ENCODE measurements at places on chromosomes 11 and 22. TPM values are rescaled to one million over a fixed set of nuclear protein-coding genes. Genes with fewer than 3 reads are reported as not detected.

C22orf23 gene
- total RNA-seq, result not detected

DNA sequence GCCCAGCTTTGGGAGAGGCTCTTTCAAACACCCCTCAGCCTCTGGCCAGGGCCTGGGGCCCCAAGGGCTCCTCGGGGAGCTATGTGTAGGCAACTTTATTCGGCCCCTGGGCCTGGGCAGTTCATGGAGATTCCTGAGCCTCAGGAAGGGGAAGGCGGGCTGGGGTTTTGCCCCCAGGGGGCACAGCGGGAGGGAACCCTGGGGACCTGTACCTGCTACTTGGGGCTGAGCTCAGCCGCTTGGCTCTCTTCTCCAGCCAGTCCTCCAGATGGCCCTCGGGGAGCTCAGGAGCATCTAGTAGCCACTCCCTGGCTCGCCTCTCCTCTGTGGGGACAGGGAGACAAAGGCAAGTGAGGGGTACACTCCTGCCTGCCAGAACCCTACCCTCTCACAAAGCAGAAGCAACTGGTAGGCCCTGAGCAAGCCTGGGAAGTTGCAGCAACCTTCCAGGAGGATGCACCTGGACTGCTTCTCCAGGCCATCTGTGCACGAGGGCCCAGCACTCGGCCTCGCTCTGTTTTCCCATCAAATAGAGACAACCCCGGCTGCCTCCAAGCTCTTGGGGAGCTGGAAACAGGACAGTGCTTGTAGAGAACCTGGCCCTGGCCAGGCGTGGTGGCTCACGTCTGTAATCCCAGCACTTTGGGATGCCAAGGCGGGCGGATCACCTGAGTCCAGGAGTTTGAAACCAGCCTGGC is 18.5 kb downstream of the CABP7 start:
- no peak for DNase-seq

- DNase-seq, result no peak
These were observed 24.1 kb downstream of the MRGPRD start for GRCh38 chr11:68956547-68957254.

GRCh38 chr11:62954478-62954877 is 30.3 kb downstream of the SLC22A6 start:
- no peak for DNase-seq

GRCh38 chr11:68870470-68870869 is 28.8 kb upstream of the CPT1A start:
- DNase-seq, result no peak

KDM4E gene
- not detected for total RNA-seq

MISFA gene
- total RNA-seq, result not detected

- no peak for DNase-seq
These were observed 34.0 kb downstream of the BMAL1 start for GRCh38 chr11:13311570-13311969.

DNA sequence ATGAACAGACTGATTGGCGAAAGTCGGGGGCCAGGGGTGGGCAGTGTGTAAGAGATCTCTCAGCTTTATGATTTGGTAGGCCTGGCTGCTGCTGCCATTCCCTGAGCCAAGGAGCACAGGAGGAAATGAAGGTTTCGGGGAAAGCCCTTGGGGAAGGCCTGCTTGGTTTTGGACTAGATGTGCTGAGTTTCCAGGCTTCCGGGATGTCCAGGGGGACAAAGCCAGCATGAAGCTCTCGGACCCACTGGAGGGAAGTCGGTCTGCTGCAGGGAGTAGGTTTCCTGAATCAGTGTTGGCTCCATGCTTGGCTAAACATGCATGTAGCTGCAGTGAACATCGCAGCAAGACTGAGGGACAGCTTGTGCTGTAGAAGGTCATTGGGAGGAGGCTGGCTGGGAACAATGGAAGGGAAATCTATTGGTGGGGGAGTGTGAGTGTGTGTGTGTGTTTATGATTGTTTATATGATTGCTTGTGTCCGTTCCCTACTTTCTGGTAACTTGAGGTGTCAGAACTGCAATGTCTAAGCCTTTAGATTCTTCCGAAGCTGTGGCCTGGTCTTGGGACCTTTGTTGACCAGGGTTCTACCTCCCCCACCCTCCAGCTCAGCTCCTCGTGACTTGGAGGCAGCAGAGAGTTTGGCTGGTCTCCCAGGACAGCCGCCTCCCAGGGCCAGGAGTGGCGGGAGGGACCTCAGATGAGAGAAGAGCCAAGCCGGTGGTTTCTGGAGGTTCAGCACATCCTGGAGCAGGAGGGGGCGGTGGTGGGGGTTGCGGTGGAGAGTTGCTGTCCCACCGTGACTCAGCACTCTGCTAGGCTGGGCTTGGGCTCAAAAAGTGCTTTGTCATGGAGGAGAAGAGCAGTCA is 4.0 kb upstream of the FTH1 start:
- peak; percentile 100 for DNase-seq

DNA sequence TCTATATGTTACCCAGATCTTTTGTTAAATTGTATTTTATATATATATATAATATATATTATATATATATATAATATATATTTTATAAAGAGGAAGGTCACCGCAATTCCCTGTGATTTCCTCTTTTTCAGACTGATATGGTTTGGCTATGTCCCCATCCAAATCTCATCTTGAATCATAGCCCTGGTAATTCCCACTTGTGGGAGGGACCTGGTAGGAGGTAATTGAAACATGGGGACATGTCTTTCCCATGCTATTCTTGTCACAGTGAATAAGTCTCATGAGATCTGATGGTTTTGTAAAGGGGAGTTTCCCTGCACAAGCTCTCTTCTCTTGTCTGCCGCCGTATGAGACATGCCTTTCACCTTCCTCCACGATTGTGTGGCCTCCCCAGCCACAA is 157.6 kb downstream of the RAB38 start:
- DNase-seq, result no peak

- DNase-seq, result no peak
These were observed 14.4 kb upstream of the DEPDC7 start for GRCh38 chr11:33001281-33001680.

GRCh38 chr11:18727479-18728236 is 1.7 kb upstream of the IGSF22 start:
- DNase-seq, result no peak

- DNase-seq, result no peak
These were observed 508.8 kb downstream of the MN1 start for GRCh38 chr22:27292542-27293299.

DNA sequence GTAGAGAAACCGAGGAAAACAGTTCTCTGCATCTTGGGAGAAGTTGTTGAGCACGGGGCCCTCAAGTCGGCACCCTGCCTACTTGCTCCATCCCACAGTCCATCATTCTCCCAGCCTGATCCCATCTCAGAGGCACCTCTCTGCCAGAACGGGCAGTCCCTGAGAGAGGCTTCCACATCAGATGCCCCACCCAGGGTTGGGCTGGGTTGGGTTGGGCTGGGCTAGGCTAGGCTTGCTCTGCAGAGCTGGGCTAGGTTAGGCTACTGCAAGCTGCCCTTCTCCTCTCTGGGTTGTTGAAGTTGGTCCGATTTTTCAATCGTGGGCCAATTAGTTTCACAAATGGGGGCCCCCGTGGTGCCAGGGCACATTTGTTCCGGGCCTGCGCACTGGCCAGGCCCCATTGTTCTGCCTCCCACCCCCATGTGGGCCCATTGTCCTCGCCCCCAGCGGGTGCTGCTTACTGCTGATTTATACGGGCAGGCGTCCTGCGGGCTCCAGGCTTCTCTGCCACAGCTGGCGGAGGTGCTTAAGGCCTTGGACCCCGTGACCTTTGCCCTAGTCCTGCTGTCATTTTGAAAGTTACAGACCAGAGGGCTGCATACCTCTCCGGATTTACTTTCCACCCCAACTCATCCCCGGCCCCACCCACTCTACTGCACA is 63.7 kb upstream of the NNMT start:
- DNase-seq, result no peak

- DNase-seq, result no peak
These were observed 8.9 kb upstream of the PPP2R1B start for GRCh38 chr11:111774955-111775710.

- no peak for DNase-seq
These were observed 106.2 kb downstream of the PKNOX2 start for GRCh38 chr11:125270711-125271110.

DNA sequence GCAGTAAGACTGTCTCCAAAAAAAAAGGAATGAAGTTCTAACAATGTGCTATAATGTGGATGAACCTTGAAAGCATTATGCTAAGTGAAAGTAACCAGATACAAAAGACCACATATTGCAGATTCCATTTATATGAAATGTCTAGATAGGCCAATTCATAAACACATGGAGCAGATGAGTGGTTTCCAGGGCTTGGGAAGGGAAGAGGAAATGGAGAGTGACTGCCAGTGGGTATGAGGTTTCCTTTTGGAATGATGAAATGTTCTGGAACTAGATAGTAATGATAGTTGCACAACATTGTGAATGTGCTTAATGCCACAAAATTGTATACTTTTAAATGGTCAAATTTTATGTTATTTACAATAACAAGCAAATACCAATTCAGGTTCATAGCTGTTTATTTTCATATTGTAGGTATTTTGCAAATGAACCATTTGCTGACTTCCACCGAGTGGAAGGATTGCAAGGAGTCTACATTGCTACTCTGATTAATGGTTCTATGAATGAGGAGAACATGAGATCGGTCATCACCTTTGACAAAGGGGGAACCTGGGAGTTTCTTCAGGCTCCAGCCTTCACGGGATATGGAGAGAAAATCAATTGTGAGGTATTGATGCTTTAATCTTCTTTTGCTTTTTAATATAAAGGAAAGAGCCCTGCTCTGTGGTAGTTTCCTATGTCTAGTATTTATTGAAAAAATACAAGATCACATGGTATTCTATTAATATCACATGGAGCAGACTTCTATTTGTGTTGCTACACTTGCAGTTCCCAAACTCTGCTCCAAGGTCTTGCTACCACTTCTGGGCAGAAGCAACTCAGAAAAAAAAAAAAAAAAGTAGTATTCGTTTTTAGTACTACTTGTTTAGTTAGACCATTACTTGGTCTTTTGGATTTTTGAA is 67.7 kb upstream of the SORL1-AS1 start:
- no peak for DNase-seq

DNA sequence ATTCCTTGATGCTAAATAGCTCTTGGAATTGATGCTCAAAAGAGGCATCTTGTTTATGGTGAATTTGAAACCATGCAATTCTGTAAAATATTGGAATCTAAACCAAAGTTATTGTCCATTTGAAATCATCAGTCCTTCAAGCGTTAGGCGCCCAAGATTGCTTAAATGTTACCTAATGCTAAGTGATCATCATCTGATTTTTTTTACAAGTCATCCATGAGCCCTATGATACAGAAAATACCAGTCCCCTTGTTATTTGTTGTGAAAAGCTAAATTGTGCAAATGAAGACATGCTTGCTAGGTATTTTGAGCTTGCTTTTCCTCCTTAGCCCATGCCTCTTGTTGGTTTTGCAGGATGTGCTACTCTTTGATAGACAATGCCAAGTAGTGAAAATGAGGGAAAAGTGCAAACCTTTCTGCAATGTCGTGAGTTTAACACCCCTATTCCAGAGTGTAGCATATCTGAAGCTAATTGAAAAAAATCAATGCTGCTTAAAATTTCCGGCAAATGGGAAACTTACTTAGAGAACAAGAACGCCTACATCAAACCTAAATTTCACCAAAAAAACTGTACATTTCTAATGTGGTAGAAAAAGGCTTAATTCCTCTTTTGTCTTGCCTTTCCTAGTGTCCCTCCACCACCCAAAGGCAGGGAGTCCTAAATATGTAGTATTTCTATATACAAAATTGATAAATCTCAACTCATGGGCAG is 1.9 kb downstream of the GRK3 start:
- DNase-seq, result no peak

DNA sequence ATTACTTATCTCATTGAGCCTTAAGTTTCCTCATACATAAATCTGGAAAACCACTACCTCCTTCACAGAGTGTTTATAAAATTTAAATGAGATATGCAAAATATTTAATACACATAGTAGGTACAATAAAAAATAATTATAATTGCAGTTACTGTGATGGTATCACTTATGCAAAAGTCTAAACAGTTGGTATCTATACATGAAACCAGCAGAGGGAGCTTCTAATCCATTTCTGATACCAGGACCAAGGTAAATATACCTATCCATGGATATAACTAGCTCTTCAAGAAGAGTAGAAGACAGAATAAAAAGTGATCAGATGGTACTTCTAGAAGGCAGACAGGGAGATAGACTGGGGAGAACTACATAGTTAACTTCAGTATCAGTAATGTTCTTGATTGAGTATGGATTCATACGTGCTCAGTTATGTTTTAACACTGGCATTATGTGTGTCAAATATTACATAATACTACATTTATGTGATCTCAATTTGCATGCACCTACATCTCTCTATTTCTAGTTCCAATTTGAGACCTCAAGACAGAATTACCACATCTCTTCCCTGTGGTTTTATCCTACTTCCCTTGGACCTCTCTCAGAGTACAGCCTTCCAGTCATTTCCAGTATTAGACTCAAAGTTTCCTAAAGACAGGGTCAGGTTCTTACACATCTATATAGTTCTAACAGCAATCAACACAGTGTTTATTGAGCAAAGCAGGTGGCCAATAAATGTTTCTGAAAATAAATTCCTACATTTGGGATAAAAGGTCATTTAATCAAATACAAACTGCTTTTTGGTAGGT is 13.7 kb upstream of the TSG101 start:
- DNase-seq, result no peak

KCTD17 gene
- 27.5 TPM for total RNA-seq

LTBP3 gene
- total RNA-seq, result 246 TPM

CATSPER1 gene
- not detected for total RNA-seq

DNA sequence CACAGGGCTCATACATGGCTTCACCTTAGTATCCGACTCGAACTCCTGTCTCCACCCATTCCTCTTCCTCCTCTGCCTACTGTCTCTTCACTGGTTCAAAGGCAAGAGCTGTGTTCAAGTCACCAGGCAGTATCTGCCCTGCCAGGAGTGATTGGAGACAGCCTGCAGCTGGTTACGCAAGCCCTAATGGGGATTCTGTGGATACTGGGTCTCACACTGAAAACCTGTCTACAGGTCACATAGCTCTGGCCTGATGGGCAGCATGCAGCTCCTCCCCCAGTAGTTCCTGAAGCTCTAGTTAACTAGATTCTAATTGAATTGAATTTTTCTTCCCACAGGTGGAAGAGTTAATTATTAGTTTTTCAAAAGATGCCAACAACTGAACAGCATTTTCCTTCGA is 332.2 kb downstream of the TMEM135 start:
- DNase-seq, result no peak

DNA sequence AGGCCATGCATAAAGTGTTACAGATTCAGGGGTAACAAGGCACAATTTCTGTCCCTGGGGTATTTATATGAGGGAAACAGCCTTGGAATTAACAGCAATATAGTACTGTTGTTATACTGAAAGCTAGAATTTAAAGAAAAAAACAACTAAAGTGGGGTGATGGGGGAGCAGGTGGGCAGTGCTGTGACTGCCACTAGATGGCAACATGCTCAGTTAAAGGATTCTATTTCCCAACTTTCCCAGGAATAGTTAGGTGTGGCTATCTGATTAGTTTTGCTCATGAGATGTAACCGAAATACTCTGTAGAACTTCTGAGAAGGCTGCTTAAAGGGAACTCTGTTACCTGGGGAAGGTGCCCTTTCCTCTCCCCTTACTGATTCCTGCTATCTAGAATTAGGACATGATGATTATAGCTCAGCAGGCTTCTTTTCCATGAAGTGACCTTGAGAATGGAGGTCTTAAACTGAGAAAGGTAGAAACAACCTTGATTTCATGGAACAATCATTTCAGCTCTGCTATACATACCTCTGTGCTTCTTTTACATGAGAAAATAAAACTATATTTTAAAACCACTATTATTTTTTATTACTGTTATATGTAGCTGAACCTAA is 102.6 kb downstream of the RELT start:
- no peak for DNase-seq

SH3BP1 gene
- 34.1 TPM for total RNA-seq
